Nucleus accumbens (tissue), 56 donors: ENCODE measurements at places on chromosomes 16 and 17.

DNA sequence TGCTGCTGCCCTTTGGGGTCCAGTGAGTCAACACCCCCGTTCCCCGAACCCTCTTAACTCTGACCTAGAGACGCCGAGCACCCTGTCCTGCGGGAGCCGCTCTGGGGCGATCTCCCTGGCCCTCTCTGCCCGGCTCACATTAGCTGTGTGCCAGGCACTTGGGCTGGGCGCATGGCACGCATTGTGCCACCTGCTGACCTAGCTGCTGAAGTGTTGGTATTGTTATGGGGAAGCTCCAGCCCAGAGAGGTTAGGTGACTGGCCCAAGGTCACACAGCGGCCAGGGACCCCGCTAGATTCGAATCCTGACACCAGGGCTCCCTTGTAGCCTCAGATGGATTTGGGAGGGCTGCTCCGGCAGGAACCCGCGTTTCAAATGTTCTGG is 1.1 kb downstream of the HSD17B1 start:
- DNase-seq, result no peak

GRCh38 chr16:85083051-85083639 is 29.1 kb downstream of the CIBAR2 start:
- DNase-seq, result no peak

DNA sequence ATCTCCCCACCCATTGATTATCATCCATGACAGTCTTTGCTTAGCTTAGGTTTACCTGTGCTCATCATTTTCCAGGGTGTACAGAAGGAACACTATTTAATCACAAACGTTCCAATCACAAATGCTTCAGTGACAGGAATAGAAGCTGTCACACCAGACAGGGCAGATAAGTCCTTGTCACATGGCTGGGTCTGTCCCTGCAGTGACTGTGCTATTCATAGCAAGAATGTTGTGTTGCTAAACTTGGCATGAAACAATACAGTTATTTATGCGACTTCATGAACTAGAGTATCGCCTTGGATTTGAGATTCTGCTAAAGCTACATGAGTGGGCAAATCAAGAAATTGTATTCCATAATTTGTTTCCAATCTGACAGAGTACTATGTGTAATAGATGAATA is 108.4 kb downstream of the CDH13 start:
- DNase-seq, result no peak

DNA sequence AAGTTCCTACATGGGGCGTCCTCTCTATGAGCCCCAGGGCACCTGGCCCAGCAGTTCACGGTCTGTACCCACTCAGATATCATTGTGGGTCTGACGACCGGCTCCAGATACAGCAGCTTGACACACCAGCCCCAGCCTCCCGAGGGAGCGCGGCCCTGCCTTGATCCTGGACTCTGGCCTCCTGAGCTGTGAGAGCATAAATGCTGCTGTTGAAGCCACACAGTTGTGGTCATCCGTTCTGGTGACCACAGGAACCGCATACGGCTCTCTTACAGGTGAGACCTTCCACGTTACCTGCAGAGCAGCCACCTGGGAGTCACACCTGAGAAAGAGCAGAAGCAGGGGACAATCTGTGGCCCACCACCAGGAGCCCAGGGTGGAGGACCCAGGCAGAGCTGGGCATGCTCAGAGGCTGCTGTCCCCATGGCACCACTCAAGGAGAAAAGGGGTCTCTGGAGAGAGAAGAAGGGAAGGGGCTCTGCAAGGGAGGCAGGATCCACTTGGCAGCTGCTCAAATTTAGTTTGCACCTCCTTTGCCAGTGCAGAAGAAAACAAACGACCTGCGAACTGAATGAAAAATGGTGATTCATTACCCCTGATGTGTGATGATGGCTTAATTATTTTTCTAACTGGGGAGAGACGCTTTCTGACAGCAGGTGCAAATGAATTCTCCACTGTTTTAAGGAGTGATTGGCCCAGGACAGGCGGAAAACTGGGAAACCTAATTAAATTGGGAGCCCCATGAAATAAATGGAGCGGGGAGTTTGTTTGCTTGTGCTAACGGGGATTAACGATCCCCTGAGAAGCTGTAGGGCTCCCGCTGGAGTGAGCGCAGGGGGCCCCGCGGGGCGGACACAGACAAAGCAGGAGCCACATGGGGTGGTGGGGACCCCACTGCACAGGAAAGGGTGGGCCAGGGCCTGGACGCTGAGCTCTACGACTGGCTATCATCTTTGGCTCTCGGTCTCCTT is 208.9 kb downstream of the RBFOX3 start:
- DNase-seq, result no peak

- no peak for DNase-seq
Measured at GRCh38 chr16:54241525-54241924, 45.1 kb downstream of the IRX3 start.

GRCh38 chr17:77097631-77098180 is 43.1 kb upstream of the SEC14L1 start:
- DNase-seq, result no peak

DNA sequence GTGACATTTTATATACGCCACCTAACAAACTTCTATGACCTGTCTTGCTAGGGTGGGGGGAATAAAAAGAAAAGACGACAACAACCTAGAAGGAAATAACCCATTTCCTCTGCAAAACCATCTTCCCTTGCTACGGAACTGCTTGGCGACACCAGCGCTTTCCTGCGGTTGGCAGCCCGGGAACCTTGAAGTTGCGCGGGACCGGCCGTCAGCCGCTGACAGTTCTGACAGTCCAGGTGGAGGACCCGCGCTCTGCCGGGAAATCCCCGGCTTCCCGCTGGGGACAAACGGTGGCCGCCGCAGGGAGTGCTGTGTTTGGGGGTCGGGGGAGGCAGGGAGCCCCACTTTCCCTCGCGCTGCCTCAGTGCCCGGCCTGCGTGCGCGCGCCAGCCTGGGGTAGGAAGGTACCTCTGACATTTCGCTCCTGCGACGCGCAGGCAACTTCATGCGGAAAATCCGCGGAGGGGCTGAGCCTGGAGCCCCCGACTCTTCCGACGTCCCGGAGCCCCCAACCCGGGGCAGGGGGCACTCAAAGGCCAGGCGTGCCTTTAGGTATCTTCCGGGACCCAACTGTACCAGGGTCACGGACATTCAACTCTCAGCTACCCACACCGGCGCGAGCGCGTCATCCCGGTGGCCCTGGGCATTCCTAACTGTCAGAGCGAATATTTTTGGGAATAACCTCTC is 516 bp downstream of the SLC16A6 start:
- no peak for DNase-seq

DNA sequence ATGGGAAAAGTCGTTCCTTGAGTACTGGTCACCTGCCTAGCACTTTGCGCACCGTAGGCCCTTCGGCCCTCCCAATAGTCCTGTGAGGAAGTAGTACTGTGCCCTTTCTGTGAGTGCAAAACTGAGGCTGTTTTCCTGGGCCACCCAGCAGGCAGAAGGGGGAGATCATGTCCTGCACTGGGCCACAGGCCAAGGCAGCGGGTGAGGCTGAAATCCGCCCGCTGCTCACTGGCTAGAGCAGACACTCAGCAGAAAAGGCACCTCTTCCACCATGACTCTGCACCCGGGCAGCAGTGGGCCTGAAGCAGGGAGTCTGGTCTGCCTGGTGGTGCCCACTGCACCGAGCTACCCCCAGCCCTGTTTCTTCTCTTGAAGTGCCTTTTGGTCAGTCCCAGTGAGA is 20.2 kb downstream of the METTL22 start:
- DNase-seq, result no peak

- no peak for DNase-seq
Measured at GRCh38 chr17:55770196-55770870, 19.5 kb downstream of the PCTP start.

DNA sequence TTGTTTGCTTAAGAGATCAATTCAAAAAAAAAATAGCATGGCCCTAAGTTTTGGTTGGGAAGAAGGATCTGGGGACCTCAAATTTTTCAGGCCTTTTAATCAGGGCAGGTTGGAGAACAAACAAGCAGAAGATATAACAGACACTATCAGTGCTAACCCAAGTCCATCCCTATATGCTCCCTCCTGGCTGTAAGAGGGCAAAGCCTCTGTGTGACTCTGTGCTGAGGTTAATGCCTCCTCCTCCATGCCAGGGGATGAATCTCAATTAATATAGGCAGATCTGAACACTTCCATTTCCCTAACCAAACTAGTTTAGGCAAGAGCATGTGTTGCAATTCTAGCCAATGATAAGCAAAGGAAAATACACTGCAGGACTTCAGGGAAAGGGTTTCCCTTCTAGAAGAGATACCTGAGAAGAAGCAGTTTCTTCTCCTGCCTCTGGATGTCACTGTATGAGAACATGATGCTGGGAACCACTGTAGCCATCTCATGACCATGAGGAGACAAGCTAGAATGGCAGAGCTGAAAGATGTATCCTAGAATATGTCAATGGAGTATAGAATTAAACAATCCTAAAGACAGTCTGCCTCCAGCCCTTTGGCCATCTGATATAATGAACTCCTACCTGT is 76.0 kb downstream of the CHD9NB start:
- no peak for DNase-seq

DNA sequence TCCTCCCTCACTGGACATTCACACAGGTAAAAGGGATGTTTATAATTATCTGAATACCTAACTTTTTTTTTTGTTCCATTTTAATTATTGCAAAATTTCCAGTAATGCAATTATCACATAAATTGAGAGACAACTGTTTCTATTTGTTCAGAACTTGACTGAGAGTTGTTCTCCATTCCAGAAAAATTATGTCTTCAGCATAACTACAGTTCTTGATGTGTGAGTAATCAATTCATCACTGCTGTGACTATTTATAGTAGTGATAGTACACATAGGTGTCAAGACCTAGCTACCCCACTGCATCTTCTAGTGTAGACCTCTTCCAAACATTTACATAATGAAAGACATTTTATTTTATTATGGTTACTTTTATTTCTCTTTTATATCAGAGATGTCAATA is 5.8 kb upstream of the TNRC6A start:
- no peak for DNase-seq

DNA sequence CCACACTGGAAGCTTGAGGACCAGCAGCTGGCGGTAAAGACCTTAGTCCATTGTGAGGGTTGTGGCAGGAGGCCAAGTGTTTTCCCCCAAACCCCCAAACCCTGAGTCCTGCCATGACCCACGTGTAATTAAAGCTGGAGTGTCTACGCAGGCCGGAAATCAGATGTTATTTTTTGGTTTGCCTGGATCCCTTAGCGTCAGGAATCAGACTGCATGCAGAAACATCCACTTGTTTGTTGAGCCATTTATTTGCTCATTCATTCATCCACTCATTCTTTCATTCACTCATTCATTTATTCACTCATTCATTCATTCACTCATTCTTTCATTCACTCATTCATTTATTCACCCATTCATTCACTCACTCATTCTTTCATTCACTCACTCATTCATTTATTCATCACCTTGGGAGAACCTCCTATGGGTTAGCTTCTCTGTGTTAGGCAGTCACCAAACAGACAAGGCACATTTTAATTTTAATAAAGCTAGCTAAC is 313.1 kb downstream of the MAF start:
- no peak for DNase-seq

DNA sequence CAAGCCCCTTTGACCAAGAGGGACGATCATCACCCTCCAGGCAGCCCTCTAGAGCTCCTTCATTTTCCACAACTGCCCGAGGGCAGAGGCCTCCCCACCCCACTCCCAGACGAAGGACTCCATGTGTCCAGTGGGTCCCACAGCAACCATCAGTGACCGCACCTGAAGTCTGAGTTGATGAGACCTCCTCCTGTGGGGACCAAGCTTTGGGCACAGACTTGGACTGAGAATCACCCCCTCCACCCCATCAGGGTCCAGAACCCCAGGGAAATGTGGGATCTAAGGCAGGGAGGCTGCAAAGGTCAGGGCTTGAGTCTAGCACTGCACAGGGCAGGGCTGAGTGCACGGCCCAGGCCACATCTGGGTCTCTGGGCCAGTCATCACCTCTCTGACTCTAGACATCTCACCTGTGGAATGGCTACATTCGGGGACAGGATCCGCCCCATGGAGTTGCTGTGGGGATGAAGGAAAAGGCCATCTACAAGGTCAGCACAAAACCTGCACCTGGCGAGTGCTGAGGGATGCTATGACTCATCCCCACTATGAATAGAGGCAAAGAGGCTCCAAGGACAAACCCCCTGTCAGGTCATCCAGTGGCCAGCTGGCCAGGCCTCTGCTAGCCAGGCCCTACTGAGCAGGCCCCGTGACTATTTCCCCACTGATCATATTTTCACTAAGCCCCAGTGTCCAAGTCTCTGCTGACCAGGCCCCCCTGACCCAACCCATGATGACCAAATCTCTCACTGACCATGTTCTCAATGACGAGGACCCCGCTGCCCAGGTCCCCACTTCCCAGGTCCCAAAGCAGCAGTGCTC is 38.4 kb downstream of the TNFRSF13B start:
- DNase-seq, result no peak

DNA sequence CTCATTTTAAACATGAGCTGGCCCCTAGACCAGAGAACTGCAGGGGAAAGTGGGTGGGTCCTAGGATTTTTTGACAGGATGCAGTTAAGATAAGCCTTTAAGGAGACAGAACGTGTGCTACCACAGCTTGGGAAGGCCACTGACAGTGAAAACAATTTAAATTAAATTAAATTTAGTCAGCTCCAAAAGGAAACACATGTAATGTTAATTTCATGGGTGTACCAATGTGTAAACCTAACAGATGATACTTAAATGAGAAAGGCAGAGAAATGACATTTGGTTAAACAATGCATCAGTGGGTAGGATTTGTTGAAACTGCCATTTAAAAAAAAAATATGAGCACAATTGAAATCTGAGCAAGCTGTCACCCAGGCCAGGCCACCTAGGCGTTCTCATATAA is 250.8 kb downstream of the XYLT1 start:
- no peak for DNase-seq

GRCh38 chr16:19678804-19679203 is 39.2 kb downstream of the KNOP1 start:
- DNase-seq, result no peak

- no peak for DNase-seq
Measured at GRCh38 chr17:49093131-49093530, 39.4 kb upstream of the B4GALNT2 start.

DNA sequence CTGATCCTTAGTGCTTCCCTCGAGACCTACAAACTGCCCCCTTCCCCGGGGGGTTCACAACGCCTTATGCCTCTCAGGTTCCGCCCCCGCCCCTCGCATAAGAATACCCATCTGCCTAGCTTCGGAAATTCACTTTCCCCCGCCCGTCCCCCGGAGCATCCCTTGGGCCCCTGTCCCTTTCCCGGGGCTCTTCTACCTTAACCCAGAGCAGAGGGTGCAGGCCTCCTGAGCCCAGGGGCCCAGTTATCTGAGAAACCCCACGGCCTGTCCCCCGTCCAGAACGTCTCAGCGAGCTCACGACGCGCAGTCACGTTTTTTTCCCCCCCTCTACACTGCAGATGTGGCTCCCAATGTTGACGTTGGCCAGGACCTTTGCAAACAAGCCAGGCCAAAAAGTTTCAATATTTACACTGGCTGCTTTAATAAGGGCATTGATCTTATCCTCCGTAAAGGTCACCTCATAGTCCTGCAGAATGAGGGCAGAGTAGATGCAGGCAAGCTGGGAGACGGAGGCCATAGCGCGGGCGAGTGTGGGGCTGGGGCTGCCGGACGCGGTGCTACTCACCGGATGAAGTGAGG is 1.4 kb upstream of the NBR1 start:
- DNase-seq, result no peak

DNA sequence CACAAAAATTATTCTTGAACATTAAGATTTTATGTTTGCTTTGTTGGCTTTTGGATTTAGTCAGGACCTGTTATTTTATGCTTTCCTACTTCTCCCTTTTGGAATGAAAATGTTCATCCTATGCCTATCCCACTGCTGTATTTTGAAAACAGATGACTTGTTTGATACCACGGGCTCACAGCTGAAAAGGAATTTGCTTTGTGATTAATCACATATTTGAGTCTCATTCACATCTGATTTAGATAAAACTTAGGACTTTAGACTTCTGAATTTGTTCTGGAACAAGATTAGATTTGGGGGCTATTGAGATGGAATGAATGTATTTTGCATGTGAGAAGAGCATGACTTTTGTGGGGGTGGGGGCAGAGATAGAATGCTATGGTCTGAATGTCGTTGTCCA is 1012.6 kb downstream of the CDH11 start:
- DNase-seq, result no peak
